Substantia nigra (tissue), 51 donors: ENCODE measurements at places on chromosomes 2 and 18.

GRCh38 chr2:119760237-119760955 is 674 bp downstream of the PTPN4 start:
- peak; percentile 70 for DNase-seq

DNA sequence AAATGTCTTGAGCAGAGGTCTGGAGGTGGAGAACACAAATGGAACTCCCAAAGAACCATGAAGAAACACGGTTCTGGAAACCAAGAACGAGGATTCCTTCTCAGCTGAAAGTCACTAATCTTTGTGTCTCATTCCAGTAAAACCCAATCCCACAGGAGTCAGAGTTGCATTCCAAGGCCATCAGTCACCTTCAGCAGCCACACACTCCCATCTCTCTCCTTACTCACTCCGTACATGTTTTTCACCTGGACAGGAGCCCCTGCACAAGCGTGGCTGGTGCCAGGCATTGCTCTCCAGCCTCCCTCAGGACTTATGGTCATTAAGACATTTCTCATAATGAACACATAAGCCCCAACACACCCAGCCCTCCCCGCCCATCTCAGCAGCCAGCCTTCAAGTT is 175.4 kb upstream of the SIX2 start:
- no peak for DNase-seq

- no peak for DNase-seq
Observed at GRCh38 chr2:171762879-171763573, 75.8 kb downstream of the DYNC1I2 start.

GRCh38 chr2:102117472-102117858 is 25.1 kb upstream of the IL1R1 start:
- no peak for DNase-seq

DNA sequence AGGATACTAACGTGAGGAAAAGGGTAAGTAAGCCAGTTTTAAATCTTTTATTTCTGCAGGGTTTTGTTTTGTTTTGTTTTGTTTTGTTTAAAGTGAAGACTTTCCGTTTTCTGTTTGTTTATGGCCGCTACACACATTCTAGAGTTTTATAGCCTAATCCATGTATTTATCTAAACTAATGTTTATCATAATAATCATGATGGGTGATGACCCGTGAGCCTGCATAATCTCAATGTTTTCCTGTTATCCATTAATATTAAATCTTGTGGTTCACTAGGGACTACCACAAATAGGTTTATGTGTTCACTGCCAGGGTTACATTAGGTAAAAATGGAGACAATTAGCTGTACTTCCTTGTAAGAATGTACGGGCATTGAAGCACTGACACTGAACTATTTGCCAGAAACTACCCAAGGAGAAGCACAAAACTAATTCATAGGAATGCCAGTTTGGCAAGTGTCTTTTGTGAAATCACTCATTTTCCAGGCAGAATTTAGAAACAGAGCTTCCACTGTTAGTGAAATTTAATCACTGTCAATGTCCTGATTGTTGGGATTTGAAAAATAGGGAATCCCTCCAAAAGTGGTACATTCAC is 574.8 kb downstream of the LRP1B start:
- DNase-seq: no peak

- no peak for DNase-seq
Observed at GRCh38 chr2:102144128-102144527, 1.6 kb downstream of the IL1R1 start.

DNA sequence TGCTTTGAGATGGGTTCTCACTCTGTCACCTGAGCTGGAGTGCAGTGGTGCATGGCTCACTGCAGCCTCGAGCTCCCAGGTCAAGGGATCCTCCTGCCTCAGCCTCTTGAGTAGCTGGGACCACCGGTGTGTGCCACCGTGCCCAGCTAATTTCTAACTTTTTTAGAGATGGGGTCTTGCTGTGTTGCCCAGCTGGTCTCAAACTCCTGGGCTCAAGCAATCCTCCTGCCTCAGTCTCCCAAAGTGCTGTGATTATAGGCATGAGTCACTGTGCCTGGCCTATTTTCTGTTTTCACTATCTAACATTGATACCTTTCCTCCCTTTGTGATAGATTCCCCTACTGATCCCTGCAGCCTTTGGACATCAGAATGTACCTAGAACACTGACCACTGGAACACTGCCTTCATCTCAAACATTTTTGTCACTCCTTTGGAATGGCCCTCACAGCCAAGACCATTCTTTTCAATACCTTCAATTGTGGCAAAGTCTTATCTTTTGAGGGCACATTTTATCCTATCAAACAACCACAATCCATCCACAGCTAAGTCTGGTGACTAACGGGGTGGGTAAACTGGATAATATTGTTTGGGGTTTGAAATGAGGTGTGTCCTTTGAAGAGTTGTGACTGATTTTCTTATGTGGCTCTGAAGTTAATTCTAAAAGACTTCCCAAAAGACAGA is 43.7 kb downstream of the EPAS1 start:
- no peak for DNase-seq

DNA sequence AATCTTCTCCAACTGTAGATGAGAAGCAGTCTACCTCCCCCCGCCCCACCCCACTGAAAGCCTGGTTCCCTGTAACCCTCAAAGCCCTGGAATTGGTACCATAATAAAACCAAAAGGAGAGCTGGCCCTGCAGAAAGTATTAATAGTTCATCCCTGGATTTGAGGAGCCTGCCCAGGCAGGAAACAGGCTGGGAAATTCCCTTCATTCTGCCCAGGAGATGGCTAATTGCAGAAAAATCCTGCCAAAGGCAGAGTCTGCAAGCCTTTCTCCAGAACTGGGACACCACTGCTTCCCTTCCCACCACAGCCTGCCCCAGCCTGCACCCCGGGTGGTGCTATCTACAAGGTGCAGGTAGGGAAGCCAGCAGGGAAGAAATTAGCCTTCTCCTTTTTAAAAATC is 16.3 kb downstream of the GKN2 start:
- no peak for DNase-seq

- DNase-seq: no peak
Observed at GRCh38 chr2:132611719-132612118, 58.3 kb downstream of the LYPD1 start.

GRCh38 chr2:121998751-121999150 is 243.3 kb downstream of the TSN start:
- DNase-seq: no peak

DNA sequence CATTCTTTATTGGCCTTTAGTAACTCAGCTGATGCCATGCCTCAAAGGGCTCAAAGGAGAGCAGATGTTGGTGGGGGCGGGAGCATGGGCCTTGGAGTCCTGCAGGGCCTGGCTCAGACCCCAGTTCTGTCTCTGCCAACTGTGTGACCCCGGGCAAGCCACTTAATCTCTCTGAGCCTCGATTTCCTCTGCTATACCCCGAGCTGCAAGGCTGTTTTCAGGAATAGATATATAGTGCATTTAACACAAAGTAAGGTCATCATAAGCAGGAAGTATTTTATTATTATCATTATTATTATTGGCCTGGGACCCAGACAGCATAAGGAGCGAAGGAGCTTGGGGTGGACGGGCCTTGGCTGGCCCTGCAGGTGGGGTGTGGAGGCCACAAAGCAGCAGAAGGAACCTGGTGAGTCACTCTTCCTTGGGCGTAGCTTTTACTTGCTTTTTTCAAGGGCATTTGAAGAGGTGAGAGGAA is 162.7 kb downstream of the INHBB start:
- DNase-seq: no peak
